ENCODE measurements at places on chromosomes 16 and 17.

DNA sequence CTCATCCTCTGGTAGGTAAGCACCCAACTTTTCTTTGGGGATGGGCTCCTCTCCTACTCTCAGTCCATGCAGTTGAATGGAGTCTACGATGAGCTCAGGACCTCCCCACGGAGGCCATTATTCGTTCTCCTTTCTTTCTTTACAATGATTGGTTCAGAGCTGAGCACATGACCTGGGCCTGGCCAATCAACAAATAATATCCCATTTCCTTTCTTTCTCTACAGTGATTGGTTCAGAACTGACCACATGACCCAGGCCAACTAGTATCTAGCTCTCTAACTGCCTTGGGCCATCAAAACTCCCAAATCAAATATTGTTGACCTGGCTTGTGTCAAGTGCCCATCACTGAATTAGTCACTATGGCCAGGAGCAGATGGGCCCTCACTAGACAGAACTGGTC lies 129.2 kb downstream of the USP31 start:
- H3K27ac ChIP-seq, result no peak overlapping the region
- no peak for DNase-seq
- no peaks in the 10 kb centered on the region for H3K4me1 ChIP-seq
- no peak overlapping the region for H3K4me3 ChIP-seq
- H3K27me3 ChIP-seq, result peaks cover 32% of the 10 kb centered on the region

DNA sequence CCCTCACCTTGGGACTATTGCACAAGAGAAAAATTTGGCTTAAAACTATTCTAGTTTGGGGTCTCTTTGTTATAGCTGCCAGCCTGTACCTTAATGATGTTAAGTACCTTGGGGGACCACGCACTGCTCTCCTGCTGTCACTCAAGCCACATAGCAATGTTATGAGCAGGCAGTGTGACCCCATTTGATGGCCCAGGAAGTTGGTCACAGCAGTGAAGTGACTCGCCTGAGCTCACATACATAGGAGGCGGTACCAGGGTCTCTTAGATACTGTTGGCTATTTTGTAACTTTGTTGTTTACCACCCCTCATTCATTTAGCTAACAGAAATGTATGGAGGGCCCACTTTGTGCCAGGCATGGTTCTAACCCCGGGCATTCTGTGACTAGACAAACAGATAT lies 16.4 kb downstream of the KCNG4 start:
- no peak overlapping the region for H3K4me3 ChIP-seq
- DNase-seq, result no peak
- H3K36me3 ChIP-seq, result no peaks in the 10 kb centered on the region
- H3K4me1 ChIP-seq, result peaks cover 18% of the 10 kb centered on the region
- no peaks in the 10 kb centered on the region for H3K27me3 ChIP-seq
- H3K27ac ChIP-seq, result no peak overlapping the region

GRCh38 chr17:58822148-58823050 lies 66.7 kb downstream of the PPM1E start:
- DNase-seq, result no peak
- no peaks in the 10 kb centered on the region for H3K36me3 ChIP-seq
- H3K27ac ChIP-seq, result no peak overlapping the region
- no peak overlapping the region for H3K4me3 ChIP-seq
- peaks cover 25% of the 10 kb centered on the region for H3K4me1 ChIP-seq

DNA sequence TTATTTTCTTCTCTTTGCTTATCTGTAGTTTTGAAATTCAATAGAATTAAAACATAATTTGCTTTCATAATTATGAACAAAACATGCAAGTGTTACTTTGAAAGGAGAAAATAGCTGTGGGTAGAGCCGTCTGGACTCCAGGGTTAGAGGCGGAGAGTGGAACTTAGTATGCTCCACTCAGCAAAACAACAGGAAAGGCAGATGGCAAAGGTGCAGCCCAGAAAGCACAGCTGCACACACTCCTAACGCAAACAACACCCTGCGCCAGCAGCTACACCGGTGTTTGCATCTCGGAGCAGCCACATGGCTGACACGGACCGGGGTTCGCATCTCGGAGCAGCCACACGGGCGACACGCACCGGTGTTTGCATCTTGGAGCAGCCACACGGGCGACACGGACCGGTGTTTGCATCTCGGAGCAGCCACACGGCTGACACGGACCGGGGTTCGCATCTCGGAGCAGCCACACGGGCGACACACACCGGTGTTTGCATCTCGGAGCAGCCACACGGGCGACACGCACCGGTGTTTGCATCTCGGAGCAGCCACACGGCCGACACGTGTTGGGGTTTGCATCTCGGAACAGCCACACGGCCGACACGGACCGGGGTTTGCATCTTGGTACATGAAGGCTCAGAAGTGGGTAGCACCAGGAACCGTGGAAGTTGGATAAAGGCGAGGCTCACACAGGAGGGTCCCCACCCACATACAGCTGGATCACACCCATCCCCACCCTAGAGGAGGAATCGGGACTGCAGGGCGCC lies 12.2 kb upstream of the CAPN15 start:
- no peaks in the 10 kb centered on the region for H3K27me3 ChIP-seq
- peaks cover 2% of the 10 kb centered on the region for H3K36me3 ChIP-seq
- H3K4me3 ChIP-seq, result no peak overlapping the region
- no peak overlapping the region for H3K27ac ChIP-seq

GRCh38 chr16:11806721-11807120 lies 9.7 kb upstream of the ZC3H7A start:
- H3K27me3 ChIP-seq, result no peaks in the 10 kb centered on the region
- no peaks in the 10 kb centered on the region for H3K4me1 ChIP-seq
- no peak overlapping the region for H3K4me3 ChIP-seq
- no peak overlapping the region for H3K27ac ChIP-seq

GRCh38 chr17:65953316-65954147 lies 238.4 kb downstream of the CEP112 start:
- no peak overlapping the region for H3K4me3 ChIP-seq
- peaks cover 42% of the 10 kb centered on the region for H3K36me3 ChIP-seq
- H3K4me1 ChIP-seq, result peaks cover 5% of the 10 kb centered on the region
- peak overlapping the region; percentile 72 for H3K27ac ChIP-seq

GRCh38 chr17:1143573-1143972 lies 36.2 kb downstream of the ABR start:
- peak overlapping the region; percentile 93 for H3K27ac ChIP-seq
- H3K36me3 ChIP-seq, result no peaks in the 10 kb centered on the region
- H3K4me3 ChIP-seq, result peak overlapping the region; percentile 49
- peaks cover 45% of the 10 kb centered on the region for H3K4me1 ChIP-seq

- H3K36me3 ChIP-seq, result no peaks in the 10 kb centered on the region
- H3K27me3 ChIP-seq, result no peaks in the 10 kb centered on the region
- H3K27ac ChIP-seq, result no peak overlapping the region
These were observed 26.5 kb upstream of the AATK start for GRCh38 chr17:81192386-81193050.

DNA sequence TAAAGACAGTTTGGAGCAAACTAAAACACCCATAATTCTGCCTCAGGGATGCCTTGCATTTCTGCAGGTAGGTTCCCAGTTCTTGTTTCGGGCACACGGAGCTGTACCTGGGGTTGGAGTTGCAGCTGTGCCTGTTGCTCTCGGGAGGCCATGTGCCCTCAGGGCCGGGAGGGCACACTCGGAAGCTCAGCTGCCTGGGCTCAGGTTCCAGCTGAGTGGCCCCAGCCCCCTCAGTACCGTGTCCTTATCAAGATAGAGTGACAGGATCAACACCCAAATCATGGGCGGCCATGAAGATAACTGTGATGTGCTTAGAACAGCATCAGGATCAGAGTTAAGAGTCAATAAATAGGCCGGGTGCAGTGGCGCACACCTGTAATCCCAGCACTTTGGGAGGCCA lies 107.9 kb downstream of the SNX29 start:
- peaks cover 23% of the 10 kb centered on the region for H3K27me3 ChIP-seq
- DNase-seq, result no peak
- H3K4me1 ChIP-seq, result peaks cover 11% of the 10 kb centered on the region
- H3K36me3 ChIP-seq, result no peaks in the 10 kb centered on the region

DNA sequence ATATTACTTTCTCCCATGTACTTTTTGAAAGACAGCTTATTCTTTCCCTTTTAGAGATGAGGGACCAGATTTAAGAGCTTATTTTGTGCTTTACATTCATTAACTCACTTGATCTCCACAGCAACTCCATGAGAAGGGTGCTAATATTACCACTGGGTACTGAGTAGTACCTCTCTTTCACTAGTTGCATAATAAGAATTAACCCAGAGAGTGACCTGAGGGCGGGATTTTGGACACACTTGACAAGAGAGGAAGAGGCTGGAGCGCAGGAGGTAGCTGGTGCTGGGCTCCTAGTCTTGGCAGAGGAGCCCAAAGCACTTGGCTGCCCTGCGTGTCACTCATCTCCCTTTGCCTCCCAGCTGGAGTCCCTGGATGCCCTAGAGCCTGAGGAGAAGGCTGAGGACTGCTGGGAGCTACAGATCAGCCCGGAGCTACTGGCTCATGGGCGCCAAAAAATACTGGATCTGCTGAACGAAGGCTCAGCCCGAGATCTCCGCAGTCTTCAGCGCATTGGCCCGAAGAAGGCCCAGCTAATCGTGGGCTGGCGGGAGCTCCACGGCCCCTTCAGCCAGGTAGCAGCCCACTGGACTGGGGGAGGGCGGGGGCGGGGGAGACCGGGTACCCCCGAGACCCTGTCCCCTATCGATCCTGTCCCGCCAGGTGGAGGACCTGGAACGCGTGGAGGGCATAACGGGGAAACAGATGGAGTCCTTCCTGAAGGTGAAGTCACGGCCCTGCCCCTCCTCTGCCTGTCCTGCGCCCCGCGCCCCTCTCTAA lies 1.7 kb upstream of the MAZ start:
- peaks cover 16% of the 10 kb centered on the region for H3K27me3 ChIP-seq
- peaks cover 21% of the 10 kb centered on the region for H3K36me3 ChIP-seq
- peak overlapping the region; percentile 94 for H3K4me3 ChIP-seq
- DNase-seq, result no peak

GRCh38 chr17:7029659-7030058 lies 6.2 kb upstream of the SLC16A13 start:
- H3K4me3 ChIP-seq, result no peak overlapping the region
- no peaks in the 10 kb centered on the region for H3K36me3 ChIP-seq
- H3K27ac ChIP-seq, result no peak overlapping the region
- H3K27me3 ChIP-seq, result peaks cover 18% of the 10 kb centered on the region
- no peak for DNase-seq
- H3K4me1 ChIP-seq, result no peaks in the 10 kb centered on the region

DNA sequence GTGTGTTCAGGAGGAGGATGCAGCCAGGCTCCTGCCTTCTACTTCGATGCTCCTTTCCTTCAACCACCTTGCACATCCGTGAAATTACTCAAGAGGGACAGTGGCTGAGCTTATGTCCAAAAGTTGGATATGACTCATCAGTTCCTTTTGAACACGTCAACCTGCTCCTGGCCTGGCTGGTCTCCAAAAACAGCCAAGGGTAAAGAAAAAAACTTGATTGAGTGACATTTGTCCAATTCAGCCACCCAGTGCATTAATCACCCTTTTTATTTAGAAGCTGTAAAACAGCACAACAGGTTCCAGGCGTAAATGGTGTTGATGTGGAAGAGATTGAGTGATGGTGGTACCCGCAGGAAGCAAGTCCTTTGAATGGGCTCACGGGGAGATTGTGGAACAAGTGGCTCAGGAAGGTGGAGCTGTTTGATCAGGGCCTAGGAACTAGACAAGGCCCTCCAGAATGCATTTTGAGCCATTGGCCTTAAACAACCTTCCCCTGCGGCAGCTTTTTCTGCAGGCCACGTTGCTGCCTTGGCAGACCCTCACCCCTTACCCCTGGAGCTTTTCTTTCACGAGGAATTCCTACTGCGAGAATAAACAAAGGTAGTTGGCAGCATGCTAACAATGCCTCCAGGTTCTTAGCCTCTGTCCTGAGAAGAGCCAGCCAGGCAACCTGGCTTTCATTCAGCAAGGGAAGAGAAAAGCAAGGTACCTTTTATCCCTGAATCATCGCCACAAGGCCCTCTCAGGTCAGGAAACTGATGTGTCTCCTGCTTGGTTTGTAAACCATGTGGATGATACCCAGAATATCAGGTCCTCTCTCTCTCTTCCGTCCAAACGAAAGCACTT lies 173.3 kb upstream of the CACNG5 start:
- DNase-seq, result no peak
- H3K27ac ChIP-seq, result no peak overlapping the region
- H3K36me3 ChIP-seq, result peaks cover 2% of the 10 kb centered on the region

DNA sequence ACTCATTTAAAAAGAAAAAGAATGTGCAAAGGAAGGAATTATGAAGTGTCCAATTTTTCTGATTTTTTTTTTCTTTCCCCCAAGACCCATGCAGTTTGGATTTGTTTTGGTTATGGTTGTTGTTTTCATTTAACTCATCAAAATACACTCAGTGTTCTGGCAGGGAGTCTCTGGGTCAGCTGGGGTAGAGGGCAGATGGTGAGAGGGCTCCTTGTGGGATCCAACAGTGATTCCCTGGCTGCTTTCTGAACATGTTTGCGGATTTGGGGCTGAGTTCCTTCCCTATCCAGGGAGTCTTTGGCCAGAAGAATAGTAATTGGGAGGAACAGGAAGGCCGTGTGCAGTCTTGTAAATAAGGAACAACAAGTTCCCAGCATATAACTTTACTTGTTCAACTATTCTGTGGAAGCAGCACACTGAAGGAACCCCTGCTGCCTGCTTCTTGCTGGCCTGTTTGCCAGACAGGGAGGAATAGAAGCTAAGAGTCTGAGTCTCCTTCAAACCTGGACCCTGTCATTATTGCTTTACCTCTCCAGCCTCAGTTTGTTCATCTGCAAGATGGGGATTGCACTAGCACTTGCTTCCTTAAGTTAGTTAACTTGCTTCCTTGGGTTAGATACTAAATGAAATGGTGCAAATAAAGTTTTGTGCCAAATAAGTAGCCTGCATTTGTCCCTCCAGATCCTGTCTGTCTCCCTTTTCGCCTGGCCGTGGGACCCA lies 32.1 kb downstream of the C17orf67 start:
- no peaks in the 10 kb centered on the region for H3K27me3 ChIP-seq
- no peak overlapping the region for H3K27ac ChIP-seq
- H3K4me3 ChIP-seq, result no peak overlapping the region
- peaks cover 10% of the 10 kb centered on the region for H3K4me1 ChIP-seq

- no peak for DNase-seq
- H3K4me3 ChIP-seq, result no peak overlapping the region
- peaks cover 32% of the 10 kb centered on the region for H3K4me1 ChIP-seq
- no peaks in the 10 kb centered on the region for H3K36me3 ChIP-seq
- H3K27ac ChIP-seq, result no peak overlapping the region
These were observed 12.2 kb downstream of the CCR7 start for GRCh38 chr17:40552806-40553693.

GRCh38 chr16:27799896-27800295 lies 250.0 kb downstream of the KATNIP start:
- H3K36me3 ChIP-seq, result no peaks in the 10 kb centered on the region
- no peak overlapping the region for H3K4me3 ChIP-seq
